Articular chondrocyte of knee joint (primary cell): ENCODE measurements at places on chromosomes 2 and 18. TPM values are rescaled to one million over a fixed set of nuclear protein-coding genes. Genes with fewer than 3 reads are reported as not detected.

Gene STAT1
- 516 and 558 TPM in 2 replicates for total RNA-seq

Gene MYO7B
- total RNA-seq: 0.11 and 0.13 TPM in 2 replicates

Gene NYAP2
- not detected in 2 replicates for total RNA-seq

Gene GMPPA
- 44.3 and 46.0 TPM in 2 replicates for total RNA-seq

Gene SH2D6
- total RNA-seq: 0.43 TPM in 1 of 2 replicates, not detected in the other

Gene TTN
- total RNA-seq: 0.13 and 0.22 TPM in 2 replicates

Gene XRCC5
- total RNA-seq: 241 and 244 TPM in 2 replicates

Gene HOXD13
- 0.11 and 0.13 TPM in 2 replicates for total RNA-seq

Gene HOXD12
- not detected in 2 replicates for total RNA-seq

Gene HRH4
- total RNA-seq: 0.11 and 0.13 TPM in 2 replicates

Gene PMS1
- total RNA-seq: 23.9 and 31.3 TPM in 2 replicates

Gene C2orf78
- total RNA-seq: not detected in 2 replicates

Gene CNGA3
- 0.43 TPM in 1 of 2 replicates, not detected in the other for total RNA-seq

Gene IL1RN
- total RNA-seq: not detected in 2 replicates

Gene GLI2
- total RNA-seq: 3.5 and 7.8 TPM in 2 replicates

Gene KIF5C
- 0.65 and 0.97 TPM in 2 replicates for total RNA-seq

Gene ASB18
- total RNA-seq: not detected in 2 replicates

Gene IGFBP5
- total RNA-seq: 706 and 1,050 TPM in 2 replicates

Gene ZAP70
- total RNA-seq: not detected in 2 replicates

Gene PDE11A
- 0.13 and 0.22 TPM in 2 replicates for total RNA-seq

Gene SERPINB11
- not detected in 2 replicates for total RNA-seq

Gene MAP3K19
- not detected in 2 replicates for total RNA-seq

Gene GPR45
- not detected in 2 replicates for total RNA-seq

Gene KCTD1
- total RNA-seq: 7.7 and 8.5 TPM in 2 replicates

Gene MZT2A
- 42.2 and 53.1 TPM in 2 replicates for total RNA-seq

Gene FBXO36
- 6.5 and 6.8 TPM in 2 replicates for total RNA-seq

Gene ATP6V1C2
- 0.13 TPM in 1 of 2 replicates, not detected in the other for total RNA-seq

Gene DLGAP1
- 14.4 and 17.4 TPM in 2 replicates for total RNA-seq

Gene IL36RN
- not detected in 2 replicates for total RNA-seq

Gene CD207
- not detected in 2 replicates for total RNA-seq

Gene RTP5
- total RNA-seq: not detected in 2 replicates

Gene MRPL19
- 46.3 and 46.9 TPM in 2 replicates for total RNA-seq

Gene SLC11A1
- 0.32 and 1.3 TPM in 2 replicates for total RNA-seq

Gene CYP1B1
- 742 and 860 TPM in 2 replicates for total RNA-seq

Gene ATP9B
- total RNA-seq: 35.2 and 43.6 TPM in 2 replicates

Gene LTBP1
- 238 and 256 TPM in 2 replicates for total RNA-seq

Gene MBOAT2
- 50.7 and 52.2 TPM in 2 replicates for total RNA-seq

Gene NAPG
- total RNA-seq: 78.0 and 82.0 TPM in 2 replicates

Gene MC4R
- total RNA-seq: not detected in 2 replicates

Gene ANKRD53
- total RNA-seq: 0.39 and 0.65 TPM in 2 replicates

Gene CCDC148
- total RNA-seq: 0.91 and 1.5 TPM in 2 replicates

Gene LRRTM4
- total RNA-seq: not detected in 2 replicates

Gene RGPD6
- total RNA-seq: 47.3 and 51.1 TPM in 2 replicates

Gene PRSS56
- total RNA-seq: not detected in 2 replicates

Gene CCDC85A
- total RNA-seq: 0.78 and 2.1 TPM in 2 replicates

Gene SLC16A14
- total RNA-seq: 1.6 and 2.3 TPM in 2 replicates

Gene SERTAD2
- 31.9 and 39.1 TPM in 2 replicates for total RNA-seq

Gene TBR1
- total RNA-seq: under 0.01 and 0.11 TPM in 2 replicates

Gene VWC2L
- total RNA-seq: not detected in 2 replicates

Gene RAB31
- 63.0 and 68.9 TPM in 2 replicates for total RNA-seq

Gene RNF149
- 75.8 and 77.4 TPM in 2 replicates for total RNA-seq

Gene PLEKHM3
- 16.8 and 17.5 TPM in 2 replicates for total RNA-seq

Gene DPP4
- total RNA-seq: 36.2 and 81.0 TPM in 2 replicates

Gene SLC9A2
- under 0.01 TPM in 1 of 2 replicates, not detected in the other for total RNA-seq

Gene ITPRIPL1
- 2.6 and 4.6 TPM in 2 replicates for total RNA-seq

Gene UGT1A3
- not detected in 2 replicates for total RNA-seq

Gene GALNT14
- 0.13 and 0.86 TPM in 2 replicates for total RNA-seq
